ENCODE measurements at places on chromosomes 16 and 17.

- DNase-seq, result peak; percentile 78
Observed at GRCh38 chr17:49575679-49576087, at the start of gene NXPH3. NXPH3 (plus strand) TSS chr17:49575871; CDS start chr17:49576220, 349 bp downstream.

GRCh38 chr17:59451706-59452105, 113.7 kb upstream of the DHX40 start:
- DNase-seq, result no peak

DNA sequence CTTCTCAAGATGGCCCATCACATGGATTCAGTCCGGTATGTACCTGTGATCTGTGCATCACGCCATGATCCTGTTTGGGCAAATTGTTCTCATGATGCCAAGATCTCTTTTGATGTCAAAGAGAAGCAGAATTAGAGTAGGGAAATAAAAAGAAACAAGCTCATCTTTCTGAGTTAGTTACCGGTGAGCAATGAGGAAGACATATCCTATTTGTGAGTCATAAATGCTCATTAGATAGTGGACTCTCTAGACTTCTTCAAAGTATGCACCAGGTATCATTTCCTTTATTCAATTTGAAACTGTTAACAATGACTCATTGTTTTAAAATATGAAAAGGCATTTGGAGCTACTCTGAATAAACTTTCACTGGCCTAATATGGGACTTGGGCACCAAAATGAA, 8.0 kb upstream of the KRTAP4-12 start:
- no peak for DNase-seq

GRCh38 chr16:79672524-79672923, 72.0 kb upstream of the MAF start:
- DNase-seq, result no peak

- peak; percentile 92 for DNase-seq
Observed at GRCh38 chr16:735982-736453, 4.8 kb downstream of the CIAO3 start.

- DNase-seq, result peak; percentile 79
Observed at GRCh38 chr16:89289428-89290395, 72.2 kb downstream of the ZNF778 start.

DNA sequence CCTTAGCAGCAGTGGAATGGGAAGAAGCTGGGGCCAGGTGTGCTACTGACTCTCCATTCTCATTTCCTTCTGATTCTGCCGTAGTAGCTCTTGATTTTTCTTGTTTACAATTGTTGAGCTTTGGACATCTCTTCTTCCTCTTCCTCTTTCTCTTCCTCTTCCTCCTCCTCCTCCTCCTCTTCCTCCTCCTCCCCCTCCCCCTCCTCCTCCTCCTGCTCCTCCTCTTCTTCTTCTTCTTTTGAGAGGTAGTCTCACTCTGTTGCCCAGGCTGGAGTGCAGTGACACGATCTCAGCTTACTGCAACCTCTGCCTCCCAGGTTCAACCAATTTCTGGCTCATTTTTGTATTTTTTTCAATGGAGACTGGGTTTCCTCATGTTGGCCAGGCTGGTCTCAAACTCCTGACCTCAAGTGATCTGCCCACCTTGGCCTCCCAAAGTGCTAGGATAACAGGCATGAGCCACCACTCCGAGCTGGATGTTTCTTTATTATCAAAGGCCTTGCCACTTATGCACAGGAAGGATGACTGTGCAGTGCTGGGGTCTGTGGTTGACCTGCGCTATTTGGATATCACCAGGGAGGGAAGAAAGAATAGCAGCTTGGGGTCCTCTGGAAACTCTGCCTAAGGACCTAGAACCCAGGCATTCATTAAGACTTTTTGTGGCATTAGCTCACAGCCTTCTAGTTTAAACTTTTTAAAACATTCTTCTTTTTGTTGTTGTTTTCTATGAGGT, 127.8 kb upstream of the KCNJ16 start:
- no peak for DNase-seq

DNA sequence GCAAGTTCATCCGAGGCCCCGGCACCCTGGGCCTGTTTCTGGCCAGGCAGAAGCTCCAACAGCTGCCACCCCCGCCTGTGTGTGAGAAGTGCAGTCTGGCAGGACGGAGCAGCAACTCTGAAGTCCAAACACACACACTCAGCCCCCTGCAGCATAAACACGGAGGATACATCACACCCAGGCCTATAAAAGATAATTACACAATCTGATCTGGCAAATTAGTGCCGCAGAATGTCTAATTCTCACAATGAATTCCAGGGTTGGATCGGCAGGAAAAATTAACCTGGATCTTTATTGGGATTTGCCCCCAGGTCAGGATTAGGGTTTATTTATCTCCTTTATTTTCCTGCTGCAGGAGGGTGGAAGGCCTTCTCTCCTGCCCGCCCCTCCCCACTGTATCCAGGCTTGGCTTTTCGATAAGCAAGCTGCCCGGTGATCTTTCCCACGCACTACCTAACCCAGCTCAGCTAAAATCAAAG, 311.4 kb downstream of the SOX9 start:
- no peak for DNase-seq

DNA sequence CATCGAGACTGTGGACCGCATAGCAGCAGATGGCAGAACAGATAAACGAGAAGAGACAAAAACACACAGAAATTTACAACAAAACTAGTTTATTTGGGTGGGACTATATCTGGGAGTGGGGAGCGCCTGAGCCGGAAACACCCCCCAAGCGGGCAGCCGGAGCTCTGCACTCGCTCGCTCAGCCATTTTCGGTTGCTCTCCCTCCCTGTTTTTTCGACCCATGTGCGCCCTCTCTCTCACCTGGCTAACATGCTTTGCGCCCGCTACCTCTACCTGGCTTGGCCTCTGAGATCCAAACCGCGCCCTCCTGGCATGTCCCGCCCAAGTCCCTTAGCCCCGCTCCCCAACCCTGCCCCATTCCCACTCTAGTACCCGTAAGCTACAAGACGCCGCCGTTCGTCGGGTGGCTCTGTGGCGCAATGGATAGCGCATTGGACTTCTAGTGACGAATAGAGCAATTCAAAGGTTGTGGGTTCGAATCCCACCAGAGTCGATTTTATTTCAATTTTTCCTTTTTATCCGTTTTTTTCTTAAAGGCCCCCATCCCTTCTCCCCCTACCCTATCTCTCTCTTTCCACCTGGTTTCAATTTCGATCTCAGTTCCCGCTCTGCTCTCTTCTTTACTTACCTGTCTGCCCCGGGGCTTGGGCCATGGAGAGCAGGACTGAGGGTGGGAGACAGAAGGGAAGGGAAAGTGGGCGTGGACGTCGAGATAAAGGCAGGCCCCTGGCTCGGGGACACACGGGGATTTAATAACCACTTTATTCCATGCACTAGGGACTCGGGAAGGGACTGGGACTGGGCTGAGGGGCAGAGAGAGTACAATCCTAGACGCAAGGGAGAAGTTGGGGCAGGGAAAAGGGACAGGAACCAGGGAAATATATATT, 2.4 kb upstream of the ALOXE3 start:
- peak; percentile 90 for DNase-seq

- DNase-seq, result no peak
Observed at GRCh38 chr16:3876695-3877094, 3.8 kb downstream of the CREBBP start.

- DNase-seq, result no peak
Observed at GRCh38 chr17:9309216-9309615, 266.4 kb downstream of the STX8 start.

GRCh38 chr17:3592216-3592860, 16.9 kb downstream of the TRPV1 start:
- no peak for DNase-seq

GRCh38 chr17:61325382-61326073, 74.1 kb upstream of the TBX2 start:
- DNase-seq, result no peak

DNA sequence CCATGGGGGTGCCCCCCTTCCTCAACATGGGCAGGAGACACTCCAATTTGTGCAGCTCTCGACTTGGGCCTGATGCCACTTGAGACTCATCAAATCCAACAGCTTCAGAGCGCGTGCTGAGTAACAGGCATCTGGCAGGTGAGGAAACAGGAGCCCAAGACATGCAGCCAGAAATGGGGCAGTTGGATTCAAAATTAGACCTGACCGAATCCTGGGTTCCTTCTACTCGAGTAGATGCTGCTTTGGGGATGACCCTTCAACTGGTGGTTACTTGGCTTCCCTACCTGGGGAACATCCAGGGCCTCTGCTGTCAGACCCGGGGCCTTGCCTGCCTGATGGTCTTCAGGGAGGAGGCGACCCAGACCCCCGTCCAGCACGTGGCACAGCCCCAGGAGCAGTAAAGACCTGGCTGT, 488 bp upstream of the NTN3 start:
- no peak for DNase-seq

- no peak for DNase-seq
Observed at GRCh38 chr17:73588891-73589290, 55.4 kb downstream of the SDK2 start.

DNA sequence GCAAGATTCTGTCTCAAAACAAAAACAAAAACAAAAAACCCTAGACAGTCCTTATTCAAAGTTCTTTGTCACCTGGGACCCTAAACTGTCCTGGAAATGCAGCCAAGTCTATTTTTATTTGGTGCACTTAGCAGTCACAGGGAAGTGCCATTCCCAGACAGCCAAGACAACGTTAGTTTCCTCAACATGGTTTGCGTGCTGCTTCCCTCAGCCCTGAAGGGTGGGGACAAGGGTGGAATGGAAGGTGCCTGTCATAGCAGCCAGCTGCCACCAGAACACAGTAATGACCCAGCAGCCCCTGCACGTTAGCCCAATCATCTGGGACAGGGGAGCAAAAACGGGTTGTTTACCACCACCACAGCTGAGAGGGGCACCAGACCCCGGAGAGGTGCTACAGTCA, 16.9 kb downstream of the CREBBP start:
- DNase-seq, result no peak

- no peak for DNase-seq
Observed at GRCh38 chr17:1789936-1790335, 28.1 kb downstream of the SERPINF1 start.

GRCh38 chr17:7881276-7882054, 7.1 kb upstream of the CHD3 start:
- no peak for DNase-seq

DNA sequence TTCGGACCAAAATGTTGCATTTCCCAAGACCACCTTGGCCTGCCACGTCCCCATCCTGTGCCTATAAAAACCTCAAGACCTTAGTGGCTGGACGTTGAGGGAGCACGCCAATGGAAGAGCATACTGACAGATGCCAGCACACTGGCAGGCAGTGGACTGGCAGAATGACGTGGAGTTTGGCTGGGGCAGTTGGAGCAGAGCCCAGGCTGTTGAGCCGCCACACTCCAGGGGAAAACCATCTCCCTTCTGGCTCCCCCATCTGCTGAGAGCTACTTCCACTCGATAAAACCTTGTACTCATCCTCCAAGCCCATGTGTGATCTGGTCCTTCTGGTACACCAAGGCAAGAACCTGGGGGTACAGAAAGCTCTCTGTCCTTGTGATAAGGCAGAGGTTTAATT, 494.1 kb downstream of the CDH11 start:
- DNase-seq, result no peak

DNA sequence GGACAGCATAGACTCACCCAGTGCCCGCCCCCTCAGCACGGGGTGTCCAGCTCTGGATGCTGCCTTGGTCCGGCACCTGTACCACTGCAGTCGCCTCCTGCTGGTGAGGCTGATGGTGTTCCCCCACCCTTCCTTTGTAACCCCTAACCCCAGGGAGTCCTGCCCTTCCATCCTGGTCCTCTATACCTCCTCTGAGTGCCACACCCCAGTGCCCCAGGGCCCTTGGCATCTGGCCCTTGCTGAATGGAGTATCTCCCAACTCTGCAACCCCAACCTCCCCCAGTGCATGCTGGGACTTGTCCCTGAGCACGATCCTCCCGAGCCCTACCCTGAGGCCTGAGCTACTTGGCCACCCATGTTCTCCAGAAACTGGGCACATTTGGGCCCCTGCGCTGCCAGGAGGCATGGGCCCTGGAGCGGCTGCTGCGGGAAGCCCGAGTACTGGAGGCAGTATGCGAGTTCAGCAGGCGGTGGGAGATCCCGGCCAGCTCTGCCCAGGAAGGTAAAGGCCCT, 15.8 kb downstream of the RIPOR1 start:
- no peak for DNase-seq

DNA sequence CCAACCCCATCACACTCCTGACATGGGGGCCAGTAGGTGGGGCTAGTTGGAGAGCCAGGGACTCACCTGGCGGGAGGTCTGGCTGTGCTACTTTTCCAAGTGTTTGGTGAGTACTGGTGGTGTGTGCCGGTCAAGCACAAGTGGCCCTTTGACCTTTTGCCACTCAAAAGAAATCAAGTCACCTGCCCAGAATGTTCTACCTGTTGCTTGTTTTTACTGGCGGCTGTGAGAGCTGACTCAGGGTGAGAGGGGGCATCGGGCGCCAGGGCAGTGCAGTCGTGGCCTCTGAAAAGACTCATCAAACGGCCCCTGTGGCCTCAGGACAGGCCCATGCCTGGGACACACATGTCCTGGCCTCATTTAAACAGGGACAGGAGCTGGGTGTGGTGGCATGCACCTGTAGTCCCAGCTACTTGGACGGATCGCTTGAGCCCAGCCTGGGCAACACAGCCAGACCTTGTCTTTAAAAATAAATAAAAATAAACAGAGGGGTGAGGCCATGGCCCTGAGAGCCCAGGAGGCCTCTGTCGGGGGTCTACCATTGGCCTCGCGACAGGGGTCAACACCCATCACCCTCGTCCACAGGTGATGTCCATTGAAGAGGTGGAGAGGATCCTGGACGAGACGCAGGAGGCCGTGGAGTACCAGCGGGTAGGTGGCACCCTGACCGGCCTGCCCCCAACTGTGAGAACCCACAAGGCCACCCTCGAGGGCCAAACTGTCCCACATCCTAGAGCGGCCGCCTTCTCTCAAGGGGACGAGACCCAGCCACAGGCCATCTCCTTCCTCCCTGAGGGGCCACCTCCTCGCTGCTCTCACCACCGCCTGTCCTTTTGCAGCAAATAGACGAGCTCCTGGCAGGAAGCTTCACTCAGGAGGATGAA, 5.0 kb downstream of the CHMP6 start:
- DNase-seq, result no peak

DNA sequence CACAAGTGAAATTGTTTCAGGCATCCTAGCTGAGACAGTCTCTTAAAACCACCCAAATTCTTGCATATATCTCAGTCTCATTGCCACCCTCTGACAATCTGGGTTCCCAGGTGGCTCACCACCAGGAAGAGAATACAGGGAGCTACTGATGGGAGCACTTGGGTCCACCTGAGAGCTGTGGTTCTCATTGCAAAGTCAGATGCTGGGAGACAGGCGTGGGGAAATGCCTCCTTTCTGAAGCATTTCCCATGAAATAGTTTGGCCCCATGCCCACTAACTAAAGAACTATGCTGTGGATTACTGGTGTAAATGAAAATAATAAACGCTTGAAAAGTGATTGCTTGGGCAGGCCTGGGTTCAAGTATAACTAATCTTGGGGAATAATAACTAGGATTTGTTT, 70.3 kb downstream of the CMC2 start:
- DNase-seq, result no peak

GRCh38 chr16:24635900-24636610, 93.4 kb upstream of the TNRC6A start:
- no peak for DNase-seq

- DNase-seq, result no peak
Observed at GRCh38 chr16:68402748-68403040, 45.6 kb downstream of the SMPD3 start.
